Dermis lymphatic vessel endothelial cell (primary cell): ENCODE measurements at places on chromosomes 13 and 19. TPM values are rescaled to one million over a fixed set of nuclear protein-coding genes. Genes with fewer than 3 reads are reported as not detected.

Gene TEX101
- not detected in 2 replicates for total RNA-seq

Gene MCEMP1
- total RNA-seq, result not detected in 2 replicates

Gene SIGLEC10
- not detected in 2 replicates for total RNA-seq

Gene OR7C1
- not detected in 2 replicates for total RNA-seq

Gene TLE6
- total RNA-seq, result 1.7 TPM in 2 replicates

Gene TUBA3C
- total RNA-seq, result not detected in 2 replicates

Gene POU2F2
- total RNA-seq, result 0.09 and 0.11 TPM in 2 replicates

Gene PHLDB3
- total RNA-seq, result 48.6 and 55.4 TPM in 2 replicates

Gene IL11
- total RNA-seq, result 0.33 TPM in 1 of 2 replicates, not detected in the other

Gene ZNF285
- 1.5 TPM in 2 replicates for total RNA-seq

Gene OR10H1
- not detected in 2 replicates for total RNA-seq

Gene BRSK1
- total RNA-seq, result 0.65 and 0.77 TPM in 2 replicates

Gene USHBP1
- total RNA-seq, result 33.1 and 37.3 TPM in 2 replicates

Gene ZNF490
- total RNA-seq, result 7.4 and 8.1 TPM in 2 replicates

Gene GPR12
- total RNA-seq, result not detected in 2 replicates

Gene CNN1
- under 0.01 TPM in 1 of 2 replicates, not detected in the other for total RNA-seq

Gene FARP1
- total RNA-seq, result 17.2 and 17.8 TPM in 2 replicates

Gene CYSLTR2
- not detected in 2 replicates for total RNA-seq

Gene PTGIR
- 0.11 TPM in 1 of 2 replicates, not detected in the other for total RNA-seq

Gene SMIM44
- not detected in 2 replicates for total RNA-seq

Gene CLC
- total RNA-seq, result not detected in 2 replicates

Gene NOVA2
- 3.7 and 6.4 TPM in 2 replicates for total RNA-seq

Gene TJP3
- under 0.01 TPM in 2 replicates for total RNA-seq

Gene ADAMTSL5
- not detected in 2 replicates for total RNA-seq

Gene RASAL3
- total RNA-seq, result 11.8 and 18.0 TPM in 2 replicates

Gene CEACAM1
- 18.0 and 28.1 TPM in 2 replicates for total RNA-seq

Gene ZNF486
- total RNA-seq, result 6.2 and 8.3 TPM in 2 replicates

Gene SULT2A1
- not detected in 2 replicates for total RNA-seq
